ENCODE measurements at places on chromosomes 12 and 14.

GRCh38 chr12:105960319-105961083 is 178.3 kb downstream of the NUAK1 start:
- DNase-seq: no peak

DNA sequence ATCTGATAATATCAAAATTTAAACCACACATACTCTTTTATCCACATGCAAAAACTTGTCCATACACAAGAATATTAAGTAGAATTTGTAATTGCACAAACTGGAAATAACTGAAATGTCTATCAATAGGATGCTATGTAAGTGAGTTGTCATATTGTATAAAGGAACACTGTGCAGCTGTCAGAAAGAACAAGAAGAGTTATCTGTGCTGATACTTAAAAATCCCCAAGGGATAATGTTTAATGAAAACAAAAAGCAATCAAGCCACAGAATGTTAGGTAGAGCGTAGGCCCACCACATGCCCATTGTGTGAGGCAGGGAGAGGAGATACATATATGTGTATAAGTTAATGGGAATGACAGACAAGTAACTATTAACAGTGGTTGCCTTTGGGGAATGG is 25.9 kb upstream of the HIGD1C start:
- DNase-seq: no peak

GRCh38 chr14:76776428-76777251 is 15.4 kb downstream of the VASH1 start:
- DNase-seq: peak; percentile 68

DNA sequence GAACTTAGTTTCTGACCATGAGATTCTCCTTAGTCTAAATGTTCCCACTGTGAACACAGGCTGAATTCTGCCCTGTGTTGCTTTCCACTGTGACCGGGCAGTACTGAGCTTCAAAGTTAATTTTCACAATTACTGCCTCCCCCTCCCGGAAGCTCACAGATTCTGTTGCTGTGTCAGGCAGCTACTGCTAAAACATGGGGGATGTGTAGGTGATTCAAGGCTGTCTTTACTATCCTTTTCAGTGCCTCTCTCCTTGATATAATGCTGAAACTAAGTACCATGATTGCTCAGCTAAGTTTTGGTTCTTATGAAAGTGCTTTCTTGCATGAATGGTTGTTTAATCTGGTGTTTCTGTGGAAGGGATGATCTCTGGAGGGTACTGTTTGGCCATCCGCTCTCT is 428.3 kb upstream of the NOVA1 start:
- DNase-seq: no peak

- DNase-seq: no peak
Observed at GRCh38 chr14:51285120-51285519, 45.1 kb downstream of the TMX1 start.

DNA sequence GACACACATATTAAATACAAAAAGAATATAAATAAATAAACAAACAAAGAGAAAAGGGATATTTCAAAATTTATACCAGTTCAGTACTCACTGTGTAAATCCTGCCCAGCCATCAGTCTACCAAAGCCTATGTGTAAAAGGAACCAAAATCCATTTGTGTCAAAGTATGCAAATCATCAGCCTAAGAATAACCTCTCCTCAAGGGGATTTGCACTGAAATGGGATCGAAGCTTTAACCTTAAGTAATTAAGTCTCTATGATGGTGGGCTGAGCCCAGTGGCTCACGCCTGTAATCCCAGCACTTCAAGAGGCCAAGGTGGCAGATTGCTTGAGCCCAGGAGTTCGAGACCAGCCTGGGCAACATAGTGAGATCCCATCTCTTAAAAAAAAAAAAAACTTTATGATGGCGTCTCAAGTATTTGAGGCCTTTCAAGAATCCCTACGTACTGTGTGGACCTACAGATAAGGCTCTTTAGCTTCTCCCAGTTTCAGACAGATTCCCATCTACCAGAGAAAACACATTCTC is 57.8 kb upstream of the METAP2 start:
- no peak for DNase-seq

DNA sequence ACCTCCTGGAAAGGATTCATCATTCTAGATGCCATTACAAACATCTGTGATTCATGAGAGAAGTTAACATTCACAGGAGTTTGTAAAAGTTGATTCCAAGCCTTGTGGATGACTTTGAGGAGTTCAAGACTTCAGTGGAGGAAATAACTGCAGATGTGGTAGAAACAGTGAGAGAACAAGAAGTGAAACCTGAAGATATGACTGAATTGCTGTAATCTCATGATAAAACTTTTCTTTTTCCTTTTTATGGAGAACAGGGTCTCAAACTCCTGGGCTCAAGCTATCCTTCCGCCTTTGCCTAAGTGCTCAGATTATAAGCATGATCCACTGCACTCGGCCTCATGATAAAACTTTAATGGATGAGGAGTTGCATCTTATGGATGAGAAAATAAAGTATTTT is 64.5 kb upstream of the GTF2A1 start:
- DNase-seq: no peak

DNA sequence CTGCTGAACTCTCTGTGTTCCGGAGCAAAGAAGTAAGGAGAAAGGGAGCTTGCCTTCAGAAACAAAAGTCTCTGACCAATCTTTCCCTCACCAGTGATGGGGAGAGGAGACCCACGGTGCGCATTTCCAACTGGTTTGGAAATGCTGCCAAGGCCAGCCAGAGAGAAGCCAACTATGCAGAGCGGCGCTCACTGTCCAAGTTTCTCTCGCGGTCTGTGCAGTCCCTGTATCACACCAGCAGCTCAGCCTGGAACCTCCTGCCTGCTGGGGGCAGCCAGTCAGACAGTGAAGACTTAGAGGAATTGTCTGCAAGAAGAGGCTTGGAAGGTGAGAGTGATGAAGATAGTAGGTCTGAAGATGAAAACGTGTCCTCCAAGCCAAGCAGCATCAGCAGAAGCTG is 206.2 kb downstream of the NAV3 start:
- DNase-seq: no peak

DNA sequence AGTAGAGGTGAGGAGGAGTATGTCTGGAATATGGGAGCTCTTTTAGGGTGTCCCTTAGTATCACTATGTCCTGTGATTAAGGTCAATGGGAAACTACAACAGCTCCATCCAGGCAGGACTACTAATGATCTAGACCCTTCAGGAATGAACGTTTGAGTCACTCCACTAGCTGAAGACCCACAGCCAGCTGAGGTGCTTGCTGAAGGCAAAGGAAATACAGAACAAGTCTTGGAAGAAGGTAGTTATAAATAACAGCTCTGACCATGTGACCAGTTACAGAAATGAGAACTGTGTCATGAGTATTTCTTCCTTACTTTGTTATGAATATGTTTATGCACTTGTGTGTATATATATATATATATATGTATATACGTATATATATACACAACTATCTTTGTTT is 40.5 kb upstream of the USP44 start:
- no peak for DNase-seq

Measured in Kasumi-1 (cell line).